Stimulated activated CD4-positive, alpha-beta T cell treated with anti-CD3 and anti-CD28 coated beads, Interleukin-15, amount 100 ng/mL, for 1 hour (primary cell): ENCODE measurements at places on chromosomes 2 and 18.

GRCh38 chr2:180540761-180541160 lies 439.6 kb upstream of the UBE2E3 start:
- DNase-seq: no peak

DNA sequence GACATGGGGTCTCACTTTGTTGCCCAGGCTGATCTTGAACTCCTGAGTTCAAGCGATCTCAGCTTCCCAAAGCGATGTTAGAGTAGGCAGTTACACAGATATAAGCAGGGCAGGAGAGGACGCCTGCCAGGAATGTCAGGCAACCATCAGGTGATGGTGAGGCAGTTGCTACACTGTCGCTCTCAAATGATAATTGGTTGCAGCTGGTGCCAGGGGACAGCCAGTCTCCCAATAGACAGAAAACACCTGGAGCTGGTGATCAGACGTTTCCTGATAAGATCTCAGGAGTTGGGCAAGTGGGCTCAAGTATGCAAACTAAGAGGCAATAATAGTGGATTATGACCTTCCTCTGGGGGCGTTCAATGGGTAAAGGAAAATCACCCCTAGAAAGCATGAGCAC lies 163.1 kb upstream of the RGPD4 start:
- no peak for DNase-seq

GRCh38 chr18:36441426-36442240 lies 144.1 kb downstream of the FHOD3 start:
- no peak for DNase-seq

GRCh38 chr2:197280015-197280702 lies 30.4 kb downstream of the ANKRD44 start:
- DNase-seq: no peak

DNA sequence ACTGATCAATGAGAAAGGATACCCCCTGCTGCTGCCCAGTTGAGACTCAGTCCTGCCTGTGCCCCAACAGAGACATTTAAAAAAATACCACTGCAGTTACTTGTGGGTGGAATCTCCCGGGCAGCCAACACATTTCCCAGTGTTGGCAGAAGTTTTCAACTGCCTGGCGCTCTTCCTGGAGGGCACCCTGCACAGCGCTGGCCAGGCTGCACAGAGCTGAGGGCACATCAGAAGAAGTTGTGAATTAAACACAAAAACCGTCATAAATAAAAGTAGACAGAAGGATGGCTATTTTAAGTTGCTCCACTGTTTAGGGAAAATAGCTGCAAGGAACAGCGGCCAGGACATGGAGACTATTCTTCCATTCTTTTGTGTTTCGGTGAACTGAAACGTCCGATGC lies 110.2 kb upstream of the THOC1 start:
- DNase-seq: no peak

DNA sequence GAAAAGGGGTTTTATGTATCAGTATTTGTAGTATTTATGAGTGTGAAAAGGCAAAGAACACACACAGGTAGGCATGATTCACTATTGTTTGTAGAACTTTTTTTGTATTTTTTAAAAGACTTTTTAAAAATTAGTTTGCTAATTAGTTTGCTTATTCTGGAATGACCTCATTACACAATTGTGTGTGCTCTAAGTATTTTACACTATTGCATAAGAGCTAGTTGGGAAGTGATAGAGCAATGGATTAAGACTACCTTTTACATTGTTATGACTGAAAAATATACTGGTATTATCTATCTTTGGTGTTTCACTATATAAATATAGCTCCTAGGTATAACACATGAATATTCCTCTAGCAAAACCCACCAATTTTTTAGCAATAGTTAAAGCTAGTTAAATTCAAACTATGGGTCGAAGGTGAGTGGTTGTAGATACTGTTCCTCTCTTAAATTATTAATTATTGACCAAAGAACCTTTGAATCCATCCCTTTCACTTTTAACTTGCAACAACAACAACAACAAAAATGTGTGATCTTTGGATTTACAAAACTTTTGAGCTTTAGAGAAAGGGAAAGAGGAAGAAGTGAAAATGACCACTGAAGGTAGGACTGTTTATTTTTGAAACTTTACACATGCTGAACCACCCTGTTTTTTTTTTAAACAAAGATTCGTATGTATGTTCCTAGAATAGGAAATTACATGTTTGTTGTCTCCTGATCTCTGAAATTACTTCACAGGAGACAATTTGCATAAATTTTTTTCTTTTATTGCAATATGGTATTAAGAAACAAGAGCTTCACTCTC lies 18.7 kb downstream of the ITPRID2 start:
- DNase-seq: no peak

DNA sequence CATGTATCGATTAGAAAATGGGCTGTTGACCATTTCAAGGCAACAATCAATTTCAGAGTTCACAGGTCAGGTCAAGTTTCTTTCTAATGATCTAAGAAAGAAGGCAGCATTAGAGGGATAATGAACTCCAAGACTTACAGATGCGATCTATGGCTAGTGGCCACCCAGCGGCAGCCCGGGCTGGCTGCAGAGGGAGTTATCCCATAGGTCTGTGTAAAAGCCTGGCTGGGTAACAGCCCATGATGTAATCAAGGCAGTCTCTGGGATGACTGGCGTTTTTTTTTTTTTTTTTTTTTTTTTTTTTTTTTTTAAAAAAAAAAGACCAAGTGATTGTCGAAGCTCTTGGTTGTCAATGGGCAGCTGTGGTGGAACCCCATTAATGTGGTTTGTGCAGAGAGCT lies 171.1 kb upstream of the SKOR2 start:
- no peak for DNase-seq

DNA sequence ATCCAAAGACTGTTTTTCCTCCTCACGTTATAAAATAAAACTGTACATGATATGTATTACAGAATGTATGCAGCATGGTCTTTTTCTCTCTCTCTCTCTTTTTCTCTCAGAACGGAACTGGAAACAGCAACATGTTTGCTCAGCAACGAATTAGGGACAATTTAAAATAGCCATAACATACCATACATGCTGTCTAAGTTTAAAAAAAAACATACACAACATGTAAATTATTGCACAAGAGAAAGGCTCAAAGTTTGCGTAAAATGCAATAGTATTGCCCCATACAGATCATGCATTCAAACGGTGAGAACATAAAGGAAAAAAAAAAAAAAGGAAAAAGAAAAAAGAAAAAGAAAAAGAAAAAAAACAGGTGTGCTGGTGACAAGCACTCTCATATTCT lies 93.6 kb downstream of the BCL11A start:
- no peak for DNase-seq

GRCh38 chr2:224883172-224883516 lies 159.1 kb downstream of the DOCK10 start:
- DNase-seq: no peak

GRCh38 chr2:27727257-27727656 lies 44.3 kb upstream of the MRPL33 start:
- DNase-seq: no peak

- DNase-seq: no peak
Observed at GRCh38 chr2:88832311-88832991, 141.0 kb downstream of the RPIA start.

DNA sequence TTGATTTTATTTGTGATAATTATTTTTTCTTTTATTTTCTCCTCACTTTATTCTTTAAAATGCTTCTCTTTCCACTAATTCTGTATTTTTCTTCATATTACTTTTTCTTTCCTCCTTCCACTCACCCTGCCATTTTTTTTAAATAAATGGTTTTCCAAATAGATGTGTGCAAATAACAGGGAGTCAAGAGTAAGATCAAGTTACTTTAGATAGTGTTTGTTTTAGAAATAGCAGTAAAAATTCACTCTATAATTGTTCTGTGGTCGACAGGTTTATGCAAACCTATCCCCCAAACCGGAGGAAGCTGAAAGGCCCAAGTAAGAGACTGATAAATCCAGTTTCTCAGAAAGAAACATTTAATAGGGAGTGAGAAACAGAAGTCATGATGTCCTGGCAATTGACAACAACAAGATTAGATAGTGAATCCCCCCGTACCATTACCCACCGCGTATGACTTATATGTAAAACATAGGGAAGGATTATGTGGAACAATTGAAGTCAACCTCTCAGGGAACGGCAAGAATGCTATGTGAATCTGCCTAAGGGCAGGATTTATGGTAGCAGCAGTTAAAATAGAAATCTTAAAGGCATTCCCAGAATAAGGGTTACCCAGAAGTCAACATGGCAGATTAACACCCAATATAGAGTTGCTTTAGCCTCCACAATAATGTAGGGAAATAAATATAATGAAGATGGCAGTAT lies 75.5 kb downstream of the KYNU start:
- no peak for DNase-seq

DNA sequence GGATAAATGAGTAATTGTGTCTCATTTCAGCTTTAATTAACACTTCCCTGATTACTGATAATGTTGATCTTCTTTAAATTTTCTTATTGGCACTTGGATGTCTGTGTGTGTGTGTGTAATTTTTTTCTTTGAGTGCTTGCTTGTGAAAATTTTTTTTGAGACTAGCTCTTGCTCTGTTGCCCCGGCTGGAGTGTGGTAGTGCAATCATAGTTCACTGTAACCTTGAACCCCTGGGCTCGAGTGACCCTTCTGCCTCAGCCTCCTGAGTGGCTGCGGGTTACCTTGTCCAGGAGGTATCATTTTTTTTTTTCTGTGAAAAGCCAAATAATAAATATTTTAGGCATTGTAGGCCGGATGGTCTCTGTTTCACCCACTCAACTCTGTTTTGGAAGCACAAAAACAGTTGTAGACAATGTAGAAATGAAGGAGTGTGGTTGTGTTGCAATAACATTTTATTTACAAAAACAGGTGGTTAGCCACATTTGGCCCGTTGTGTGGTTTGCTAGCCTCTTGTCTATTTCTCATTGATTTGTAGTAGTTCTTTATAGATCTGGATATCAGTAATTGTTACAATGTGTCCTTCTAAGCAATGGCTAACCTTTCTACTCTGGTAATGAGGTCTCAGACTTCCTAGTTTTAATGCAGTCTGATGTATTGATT lies 7.9 kb downstream of the IL1RL2 start:
- DNase-seq: no peak

GRCh38 chr2:109421101-109421500 lies 192.7 kb downstream of the SEPTIN10 start:
- no peak for DNase-seq

- no peak for DNase-seq
Observed at GRCh38 chr2:66305718-66306117, 129.2 kb upstream of the MEIS1 start.

GRCh38 chr2:108612514-108613183 lies 78.4 kb downstream of the LIMS1 start:
- peak; percentile 28 for DNase-seq

DNA sequence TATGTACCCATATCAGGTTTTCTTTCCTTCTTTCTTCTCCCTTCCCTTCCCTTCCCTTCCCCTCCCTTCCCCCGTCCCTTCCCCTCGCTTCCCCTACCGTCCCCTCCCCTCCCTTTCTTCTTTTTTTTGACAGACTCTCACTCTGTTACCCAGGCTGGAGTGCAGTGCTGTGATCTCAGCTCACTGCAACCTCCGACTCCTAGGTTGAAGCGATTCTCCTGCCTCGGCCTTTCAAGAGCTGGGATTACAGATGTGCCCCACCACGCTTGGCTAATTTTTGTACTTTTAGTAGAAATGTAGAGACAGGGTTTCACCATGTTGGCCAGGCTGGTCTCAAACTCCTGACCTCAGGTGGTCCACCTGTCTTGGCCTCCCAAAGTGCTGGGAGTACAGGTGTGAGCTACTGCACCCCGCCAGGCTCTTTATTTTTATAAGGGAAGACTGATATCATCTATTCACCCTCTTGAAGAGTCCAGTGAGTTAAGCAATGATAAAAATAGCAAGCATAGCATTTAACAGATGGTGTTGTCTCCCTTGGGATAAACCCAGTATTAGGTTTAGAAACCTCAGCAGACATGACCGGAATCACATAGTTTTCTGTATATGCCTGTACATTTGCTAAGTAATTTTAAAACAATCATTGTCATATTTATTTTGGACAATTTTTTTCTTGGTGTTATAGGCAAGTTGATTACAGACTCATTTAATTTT lies 888.4 kb downstream of the TRIB2 start:
- no peak for DNase-seq

- no peak for DNase-seq
Observed at GRCh38 chr18:6714010-6714409, 15.5 kb upstream of the ARHGAP28 start.

GRCh38 chr18:75031717-75032317 lies 177.1 kb downstream of the PTGR3 start:
- DNase-seq: no peak

DNA sequence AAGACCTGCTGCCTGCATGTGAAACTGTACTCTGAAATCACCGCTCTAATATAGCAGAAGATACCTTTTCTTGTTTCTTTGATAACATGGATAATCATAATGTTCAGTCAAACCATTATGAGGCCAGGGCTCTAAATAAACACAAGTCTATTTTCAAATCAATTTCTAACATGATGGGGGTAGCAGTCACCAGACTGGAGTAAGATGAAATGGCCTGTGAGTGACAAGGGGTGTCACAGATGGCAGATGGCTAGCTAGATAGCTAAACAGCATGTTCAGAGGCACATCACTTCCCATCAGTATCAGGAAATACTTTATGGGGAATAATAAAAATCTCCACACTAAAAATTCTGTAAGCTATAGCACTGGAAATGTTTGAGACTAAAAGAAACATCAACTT lies 14.0 kb downstream of the MBD2 start:
- no peak for DNase-seq

GRCh38 chr18:8908792-8909510 lies 193.5 kb upstream of the NDUFV2 start:
- DNase-seq: no peak

DNA sequence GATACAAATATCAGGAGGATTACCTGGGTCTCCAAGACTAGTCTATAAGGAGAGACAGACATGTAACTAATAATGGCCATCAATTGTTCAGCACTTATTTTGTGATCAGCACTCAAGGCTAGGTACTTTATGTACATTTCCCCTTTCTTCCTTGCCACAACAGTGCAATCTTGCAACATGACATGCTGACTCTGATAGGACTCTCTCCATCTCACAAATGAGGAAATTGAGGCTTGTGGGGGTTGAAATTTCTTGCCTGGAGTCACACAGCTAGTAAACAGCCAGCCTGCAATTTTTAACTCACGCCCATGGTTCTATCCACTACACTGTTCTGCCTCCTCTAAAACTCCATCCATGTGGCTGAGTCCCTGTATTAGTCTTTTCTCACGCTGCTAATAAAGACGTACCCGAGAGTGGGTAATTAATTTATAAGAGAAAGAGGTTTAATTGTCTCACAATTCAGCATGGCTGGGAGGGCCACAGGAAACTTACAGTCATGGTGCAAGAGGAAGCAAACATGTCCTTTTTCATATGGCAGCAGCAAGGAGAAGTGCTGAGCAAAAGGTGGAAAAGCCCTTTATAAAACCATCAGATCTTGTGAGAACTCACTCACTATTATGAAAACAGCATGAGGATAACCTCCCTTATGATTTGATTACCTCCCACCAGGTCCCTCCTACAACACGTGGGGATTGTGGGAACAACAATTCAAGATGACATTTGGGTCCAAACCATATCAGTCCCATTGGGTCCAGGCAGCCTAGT lies 302.4 kb downstream of the PLCL1 start:
- DNase-seq: no peak

DNA sequence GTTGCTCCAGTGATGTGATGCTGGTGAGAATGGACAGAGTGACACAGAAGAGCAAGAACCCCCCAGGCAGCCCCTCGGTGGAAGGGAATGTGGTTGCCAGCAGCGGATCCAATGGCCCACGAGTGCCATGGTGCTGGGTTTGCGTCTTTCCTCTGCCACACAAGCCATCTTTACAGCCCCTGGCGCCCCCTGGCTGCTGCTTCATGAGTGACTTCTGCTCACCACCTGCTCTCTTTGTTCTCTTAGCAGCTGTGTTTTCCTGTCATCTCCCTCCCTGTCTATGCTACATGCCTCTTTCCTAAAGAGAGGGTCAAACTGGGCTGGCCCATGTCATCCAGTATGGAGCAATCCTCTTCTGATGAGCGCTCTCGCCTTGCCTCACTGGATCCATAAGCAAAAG lies 300.0 kb upstream of the SMIM21 start:
- DNase-seq: no peak
